Lung microvascular endothelial cell (primary cell): ENCODE measurements at places on chromosomes 6 and 20.

GRCh38 chr6:13267142-13267651 is 61.1 kb downstream of the TBC1D7 start:
- no peak for DNase-seq

- no peak for DNase-seq
These were observed 171.3 kb downstream of the CDC5L start for GRCh38 chr6:44558832-44559251.

GRCh38 chr6:158771399-158772152 is 47.6 kb downstream of the EZR start:
- no peak for DNase-seq

- DNase-seq, result no peak
These were observed 43.6 kb downstream of the KIAA1755 start for GRCh38 chr20:38216746-38217595.

- no peak for DNase-seq
These were observed 17.7 kb downstream of the CST8 start for GRCh38 chr20:23508449-23509229.

DNA sequence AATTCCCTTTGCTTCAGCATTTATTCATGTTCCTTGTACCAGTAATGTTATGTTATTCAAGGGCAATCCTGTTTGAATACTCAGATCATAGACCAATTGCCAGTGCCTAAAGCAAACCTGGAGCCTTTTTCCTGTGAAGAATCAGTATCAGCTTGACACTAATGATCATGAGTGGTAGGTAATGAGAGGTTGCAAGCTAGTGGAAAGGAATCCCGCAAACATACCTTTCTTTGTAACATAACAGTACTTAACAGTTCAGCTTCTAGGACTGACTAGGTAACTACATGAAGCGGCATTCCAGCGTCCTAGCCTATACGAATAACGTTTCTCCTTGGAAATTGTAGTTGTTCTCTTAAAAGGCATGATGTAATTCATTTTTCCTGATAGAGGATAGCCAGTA is 253.7 kb downstream of the TMEM242 start:
- no peak for DNase-seq

DNA sequence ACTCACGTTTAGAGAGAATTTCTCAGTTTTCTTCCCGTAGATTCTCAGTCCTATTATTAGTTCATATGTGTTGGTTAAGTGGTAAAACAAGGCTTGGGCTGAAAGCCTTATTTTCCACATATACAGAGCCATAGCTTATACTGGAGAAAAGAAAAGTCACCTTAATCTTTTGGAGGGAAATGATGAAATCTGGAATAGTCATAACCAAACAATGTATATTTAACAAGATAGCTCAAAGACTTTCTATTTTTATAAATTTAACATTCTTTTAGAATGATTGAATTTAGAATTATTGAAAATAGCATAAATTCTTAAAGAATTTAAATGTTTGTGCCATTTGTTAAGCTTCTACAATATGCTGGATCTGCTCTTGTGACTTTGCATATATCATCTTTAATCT is 85.8 kb downstream of the CDKAL1 start:
- DNase-seq, result no peak

DNA sequence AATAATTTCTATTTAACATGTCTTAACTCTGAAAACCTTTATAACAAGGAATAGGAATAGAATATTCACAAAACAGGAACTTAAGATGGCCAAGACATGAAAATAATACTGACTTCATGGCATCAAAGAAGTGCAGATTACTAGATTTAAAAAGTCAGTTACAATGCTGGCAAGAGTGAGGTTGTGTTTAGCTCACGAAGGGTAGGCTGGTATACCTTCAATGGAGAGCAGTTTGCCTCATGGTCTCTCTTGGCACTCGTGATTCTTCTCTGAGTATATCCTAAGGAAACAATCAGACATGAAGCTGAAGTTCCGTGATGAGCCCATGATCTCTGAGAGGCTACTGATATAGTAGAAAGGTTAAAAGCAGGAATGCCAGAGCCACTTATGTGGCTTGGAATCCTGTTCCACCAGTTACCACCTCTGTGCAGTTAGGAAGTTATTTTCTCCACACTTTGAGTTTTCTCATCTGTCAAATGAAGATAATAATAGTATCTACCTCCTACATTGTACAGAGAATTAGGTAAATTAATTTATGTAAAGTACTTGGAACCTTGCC is 7.2 kb downstream of the NCOA7 start:
- DNase-seq, result no peak

DNA sequence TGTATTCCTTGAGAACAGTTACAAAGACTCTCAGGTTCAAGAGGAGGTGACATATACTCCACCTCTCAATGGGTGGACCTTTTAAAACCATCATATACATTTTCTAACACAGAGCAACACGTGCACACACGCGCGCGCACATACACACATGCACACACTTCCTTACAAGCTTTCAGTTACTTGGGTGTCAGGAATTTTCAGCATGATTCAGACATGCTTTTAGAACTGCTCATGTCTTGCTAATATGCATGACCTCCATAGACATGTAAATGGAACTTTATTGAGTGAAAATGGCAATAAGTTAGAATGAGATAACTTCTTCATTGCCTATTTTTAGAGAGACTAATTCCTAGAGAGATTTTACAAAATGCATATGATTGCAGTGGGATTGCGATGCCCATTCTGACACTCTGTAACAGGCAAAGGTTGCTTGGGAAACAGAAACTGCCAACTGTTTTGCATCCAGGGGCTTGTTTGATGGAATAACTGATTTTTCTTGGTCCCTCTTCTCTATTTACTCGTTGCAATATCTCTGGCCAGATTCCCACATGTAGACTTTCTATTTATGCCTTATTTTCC is 531.4 kb upstream of the RNF217 start:
- DNase-seq, result no peak

DNA sequence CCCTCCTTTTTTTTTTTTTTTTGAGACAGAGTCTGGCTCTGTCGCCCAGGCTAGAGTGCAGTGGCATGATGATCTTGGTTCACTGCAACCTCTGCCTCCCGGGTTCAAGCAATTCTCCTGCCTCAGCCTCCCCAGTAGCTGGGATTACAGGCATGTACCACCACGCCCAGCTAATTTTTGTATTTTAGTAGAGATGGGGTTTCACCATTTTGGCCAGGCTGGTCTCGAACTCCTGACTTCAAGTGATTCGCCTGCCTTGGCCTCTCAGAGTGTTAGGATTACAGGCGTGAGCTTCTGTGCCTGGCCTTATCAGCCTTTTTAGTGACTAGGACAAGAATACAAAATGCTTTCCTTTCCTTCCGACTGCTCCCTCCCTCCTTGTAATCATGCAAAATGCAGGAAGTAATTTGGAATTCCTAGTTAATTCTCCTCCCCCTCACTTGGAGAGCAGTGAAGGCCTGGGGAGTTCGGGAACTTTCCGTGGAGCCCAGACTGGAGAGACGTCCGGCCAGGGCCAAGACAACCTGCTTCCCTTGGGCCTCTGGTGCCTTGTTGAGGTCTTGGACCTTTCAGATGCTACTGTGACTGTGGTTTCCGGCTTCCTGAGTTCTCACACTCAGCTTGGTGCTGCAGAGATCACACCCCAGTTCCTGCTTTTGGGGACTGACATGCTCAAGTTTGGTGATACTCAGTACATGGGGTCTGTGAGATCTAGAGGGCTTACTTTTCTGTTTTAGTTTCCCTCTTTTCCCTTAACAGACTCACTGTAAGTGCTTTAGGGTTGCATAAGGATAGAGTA is 3.9 kb upstream of the PHF20 start:
- DNase-seq, result peak; percentile 97

- DNase-seq, result no peak
These were observed 266.0 kb downstream of the PAX1 start for GRCh38 chr20:21971436-21971835.

DNA sequence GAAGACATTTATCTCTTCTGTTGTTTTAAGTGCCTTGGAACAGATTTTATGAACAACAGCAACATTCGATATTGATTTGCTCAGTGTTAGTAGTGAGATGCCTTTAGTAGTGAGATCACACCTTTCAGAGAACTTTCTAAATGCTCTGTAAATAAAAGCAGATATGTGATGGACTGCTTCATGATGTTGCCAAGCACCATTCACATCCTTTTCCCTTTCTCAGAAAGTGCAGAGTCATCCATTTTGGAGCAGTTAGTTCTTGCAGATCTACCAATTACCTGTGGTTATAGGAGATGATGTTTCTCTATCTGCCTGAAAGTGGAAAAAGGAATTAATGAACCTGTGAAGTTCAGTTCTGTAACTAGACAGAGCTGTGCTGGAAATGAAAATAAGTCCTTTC is 27.0 kb downstream of the CBFA2T2 start:
- peak; percentile 50 for DNase-seq

DNA sequence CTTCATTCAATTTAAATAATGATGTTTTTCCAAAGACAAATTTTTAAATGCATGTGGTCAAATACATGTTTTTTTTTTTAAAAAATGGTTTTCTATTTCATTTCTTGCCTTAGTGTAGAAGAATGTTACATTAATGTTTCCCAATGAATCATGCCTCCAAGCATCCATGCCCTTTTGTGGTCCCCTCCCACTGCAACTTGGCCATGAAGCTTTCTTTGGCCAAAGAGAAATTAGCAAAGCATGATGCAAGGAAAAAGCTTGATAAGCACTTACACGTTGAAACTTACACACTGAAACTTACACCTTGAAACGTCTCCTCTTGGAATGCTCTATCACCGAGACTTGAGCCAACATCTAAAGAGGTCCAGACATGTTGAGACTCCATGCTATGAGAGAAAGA is 93.0 kb upstream of the ELOVL5 start:
- DNase-seq, result no peak

GRCh38 chr6:108068618-108069017 is 5.9 kb downstream of the OSTM1 start:
- DNase-seq, result no peak
